ENCODE measurements at places on chromosomes 12 and 14.

DNA sequence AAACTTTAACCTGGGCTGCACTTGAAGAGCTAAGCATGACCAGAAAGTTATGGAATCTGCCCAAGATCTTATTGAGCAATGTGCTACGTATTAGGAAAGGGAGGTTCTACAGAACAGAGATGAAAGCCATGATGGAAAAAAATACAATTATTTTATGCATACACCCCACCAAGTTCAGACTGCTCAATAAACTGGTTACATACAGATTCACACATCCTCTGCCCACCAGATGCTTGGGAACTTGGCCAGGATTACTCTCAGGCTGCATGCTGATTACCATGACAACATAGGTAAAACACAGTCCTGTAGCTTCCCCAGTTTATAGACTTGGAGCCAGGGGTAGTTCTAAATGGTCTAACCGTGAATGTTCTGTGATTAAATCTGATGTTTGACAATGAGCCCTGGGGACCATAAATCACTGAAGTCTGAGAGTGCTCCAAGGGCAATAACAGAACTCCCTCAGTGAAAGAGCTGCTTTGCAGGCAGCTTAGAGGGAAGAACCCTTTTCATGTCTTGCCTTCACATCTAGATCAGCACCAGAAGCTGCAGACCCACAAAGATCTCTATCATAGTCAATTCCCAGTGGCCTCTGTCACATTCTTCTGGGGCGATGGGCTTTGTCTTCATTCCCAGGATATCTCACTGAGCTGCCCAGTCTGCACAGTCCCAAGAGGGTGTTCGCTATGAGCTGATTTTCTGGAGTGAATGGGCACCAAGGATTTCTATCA, 232.2 kb downstream of the EMP1 start:
- no peak for DNase-seq

DNA sequence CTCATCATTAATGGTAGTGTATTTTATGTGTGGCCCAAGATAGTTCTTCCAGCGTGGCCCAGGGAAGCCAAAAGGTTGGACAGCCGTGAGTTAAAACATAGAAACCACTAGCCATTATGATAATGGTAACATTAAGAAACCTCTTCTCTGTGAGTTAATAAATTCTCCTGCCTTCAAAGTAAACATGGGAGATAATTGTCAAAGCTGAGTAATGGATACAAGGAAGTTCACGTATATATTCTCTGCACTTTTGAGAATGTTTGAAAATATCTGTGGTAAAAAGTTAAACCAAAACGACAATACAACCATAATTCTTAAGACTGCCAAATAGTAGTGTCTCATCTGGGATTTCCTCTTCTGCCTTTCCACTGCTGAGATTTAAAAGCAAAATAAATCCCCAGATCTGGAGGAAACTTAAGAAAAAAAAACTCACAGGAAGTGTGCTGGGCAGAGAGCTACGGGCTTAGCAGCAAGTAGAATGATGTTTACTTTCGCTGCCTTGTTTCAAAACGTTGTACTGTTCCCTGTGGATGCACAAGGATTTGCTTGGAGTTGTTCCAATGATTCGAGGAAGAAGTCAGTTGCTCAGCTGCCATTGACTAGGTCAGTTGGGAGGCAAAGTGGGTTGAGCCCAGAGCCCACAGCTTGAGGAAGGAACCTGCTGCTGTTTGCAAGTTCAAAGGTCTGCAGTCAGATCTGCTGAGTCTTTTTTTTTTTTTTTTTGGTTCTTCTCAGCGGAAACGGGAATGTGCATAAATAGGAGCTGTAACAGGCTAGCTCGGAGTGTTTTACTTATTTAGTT, 1.7 kb downstream of the TPCN1 start:
- DNase-seq, result peak; percentile 24

GRCh38 chr12:6218347-6218925, 18.2 kb downstream of the CD9 start:
- DNase-seq, result no peak

DNA sequence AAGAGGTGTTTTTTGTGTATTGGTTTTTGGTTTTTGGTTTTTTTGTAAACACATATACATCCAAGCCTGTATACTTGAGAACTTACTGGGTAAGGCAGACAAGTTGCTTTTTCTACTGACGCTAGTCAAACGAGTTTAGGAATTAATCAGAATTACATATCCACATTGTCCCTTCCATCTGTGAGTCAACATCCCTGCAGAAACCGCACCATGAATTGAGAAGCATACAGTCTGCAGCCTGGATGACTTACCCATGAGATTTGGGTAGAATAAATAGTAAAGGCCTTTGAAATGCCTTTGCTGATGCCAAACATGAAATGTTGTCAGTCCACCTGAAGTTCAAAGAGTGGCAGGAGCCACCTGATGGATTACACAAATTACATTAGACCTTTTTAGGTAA, 21.4 kb upstream of the C12orf42 start:
- no peak for DNase-seq

- DNase-seq, result no peak
Measured at GRCh38 chr12:93780101-93780641, 103.0 kb downstream of the CRADD start.

- no peak for DNase-seq
Measured at GRCh38 chr12:116141110-116141832, 136.2 kb downstream of the MED13L start.

GRCh38 chr14:55123101-55123500, 6.0 kb upstream of the LGALS3 start:
- no peak for DNase-seq

DNA sequence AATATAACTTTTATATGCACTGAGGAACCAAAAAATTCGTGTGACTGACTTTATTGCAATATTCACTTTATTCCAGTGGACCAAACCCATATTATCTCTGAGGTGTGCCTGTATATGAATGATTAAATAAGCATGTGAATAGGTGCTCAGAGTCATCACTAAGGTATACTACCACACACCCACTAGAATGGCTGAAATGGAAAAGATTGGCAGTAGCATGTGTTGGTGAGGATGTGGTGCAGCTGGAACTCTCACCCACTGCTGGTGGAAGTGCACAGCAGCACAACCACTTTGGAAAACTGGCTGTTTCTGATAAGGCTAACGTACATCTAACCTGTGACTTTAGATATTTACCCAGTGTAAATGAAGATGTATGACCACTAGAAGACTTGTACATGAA, 36.8 kb downstream of the GOLGA5 start:
- no peak for DNase-seq

DNA sequence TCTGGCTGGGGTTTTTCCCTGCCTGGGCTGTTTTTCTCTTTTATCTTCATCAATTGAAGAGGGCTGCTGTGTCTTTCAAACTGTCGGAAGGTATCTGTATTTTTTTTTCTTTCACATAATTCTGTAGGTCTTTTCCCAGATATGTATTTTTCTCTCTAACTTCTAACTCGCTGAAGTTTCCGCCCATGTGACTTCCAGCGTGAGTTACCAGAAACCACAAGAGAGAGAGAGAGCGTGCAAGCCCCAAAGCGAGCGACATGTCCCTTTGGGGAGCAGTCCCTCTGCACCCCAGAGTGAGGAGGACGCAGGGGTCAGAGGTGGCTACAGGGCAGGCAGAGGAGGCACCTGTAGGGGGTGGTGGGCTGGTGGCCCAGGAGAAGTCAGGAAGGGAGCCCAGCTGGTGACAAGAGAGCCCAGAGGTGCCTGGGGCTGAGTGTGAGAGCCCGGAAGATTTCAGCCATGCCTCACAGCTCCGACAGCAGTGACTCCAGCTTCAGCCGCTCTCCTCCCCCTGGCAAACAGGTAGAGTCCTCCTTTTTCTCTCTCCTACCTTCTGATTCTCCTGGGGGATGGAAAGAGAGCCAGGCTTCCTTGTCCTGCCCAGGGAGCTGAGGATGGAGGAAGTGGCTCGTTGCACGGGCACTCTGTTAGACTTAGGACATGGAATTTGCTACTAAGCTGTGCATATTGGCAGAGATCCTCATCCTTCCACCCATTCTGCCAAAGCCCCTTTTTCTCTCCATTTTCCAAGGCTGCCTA, at the start of gene BATF:
Gene BATF, plus strand, starts transcription at position 246 of the 759 bp plus-strand sequence. Its CDS starts 214 bp downstream, at position 460.
- no peak for DNase-seq

DNA sequence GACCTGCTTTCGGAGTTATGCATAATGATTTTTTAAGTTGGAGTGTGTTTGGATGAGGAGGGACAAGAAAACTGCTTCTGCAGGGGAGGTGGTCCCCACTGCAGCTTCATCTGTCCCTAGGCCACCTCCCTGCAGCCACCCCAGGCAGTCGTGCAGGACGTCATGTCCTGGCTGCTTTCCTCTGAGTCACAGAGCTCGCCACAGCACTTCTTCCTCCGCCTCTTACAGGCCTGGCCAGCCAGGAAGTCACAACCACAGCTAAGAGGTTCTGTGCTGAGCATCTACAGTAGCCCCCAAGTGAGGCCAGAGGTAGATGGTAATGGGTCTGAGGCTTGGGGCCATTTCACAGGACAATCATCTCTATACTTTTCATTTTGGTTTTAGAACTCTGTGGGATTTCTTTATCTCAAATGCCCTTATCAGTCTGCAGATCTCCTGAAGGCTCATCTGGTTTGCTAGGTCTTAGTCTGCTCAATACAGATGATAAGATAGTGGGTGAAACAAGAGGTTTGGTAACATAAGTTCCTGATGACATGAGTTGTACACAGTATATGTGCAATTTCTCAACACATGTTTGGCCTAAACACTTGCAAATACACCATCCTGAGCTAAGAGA, 106.4 kb downstream of the ARF6 start:
- no peak for DNase-seq

GRCh38 chr14:54715239-54715638, 148.3 kb downstream of the SAMD4A start:
- no peak for DNase-seq

GRCh38 chr12:123058980-123059379, 78.5 kb downstream of the ARL6IP4 start:
- DNase-seq, result no peak

GRCh38 chr14:65926935-65927700, 514.6 kb downstream of the FUT8 start:
- no peak for DNase-seq

- DNase-seq, result no peak
Measured at GRCh38 chr12:69896653-69897381, 71.8 kb downstream of the MYRFL start.

- peak; percentile 15 for DNase-seq
Measured at GRCh38 chr12:15856097-15856982, 25.8 kb upstream of the STRAP start.

GRCh38 chr14:78836777-78837176, 666.6 kb downstream of the NRXN3 start:
- peak; percentile 80 for DNase-seq

GRCh38 chr12:1488908-1489381, 105.4 kb downstream of the FBXL14 start:
- no peak for DNase-seq

DNA sequence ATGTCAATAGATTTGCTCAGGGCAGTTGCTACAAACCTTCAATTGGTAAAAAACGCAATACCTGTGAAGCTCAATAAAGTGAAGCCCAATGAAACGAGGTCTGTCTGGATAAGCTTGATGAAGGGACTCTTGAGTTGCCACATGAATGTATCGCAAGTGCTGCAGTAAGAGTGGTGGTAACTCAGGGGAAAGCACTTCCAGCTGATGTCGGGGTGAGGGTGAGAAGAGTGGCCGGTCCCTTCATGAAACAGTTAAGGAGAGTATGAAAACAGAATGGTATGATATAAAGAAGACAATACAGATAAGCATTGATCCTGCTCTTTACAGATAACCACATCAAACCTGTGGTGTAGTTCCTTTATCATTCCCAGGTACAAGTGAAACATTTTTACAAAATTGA, 83.4 kb upstream of the EVL start:
- no peak for DNase-seq

DNA sequence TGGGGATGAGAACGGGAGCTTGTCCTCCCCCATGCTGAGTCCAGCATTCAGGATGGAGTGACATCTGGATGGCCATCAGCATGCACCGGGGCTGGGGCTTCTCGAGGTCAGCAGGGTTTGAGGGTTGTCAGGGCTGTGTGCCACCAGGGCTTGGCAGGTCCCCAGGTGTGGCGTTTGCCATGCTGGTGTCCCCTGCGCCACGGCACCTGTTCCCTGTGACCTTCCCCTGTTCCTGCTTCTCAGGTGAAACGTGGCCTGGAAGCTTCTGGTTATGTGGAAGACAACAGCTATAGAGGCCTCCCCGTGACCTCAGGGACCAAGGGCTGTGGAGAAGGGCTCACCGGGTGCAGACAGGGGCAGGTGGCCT, 152.4 kb downstream of the KIF26A start:
- DNase-seq, result no peak

DNA sequence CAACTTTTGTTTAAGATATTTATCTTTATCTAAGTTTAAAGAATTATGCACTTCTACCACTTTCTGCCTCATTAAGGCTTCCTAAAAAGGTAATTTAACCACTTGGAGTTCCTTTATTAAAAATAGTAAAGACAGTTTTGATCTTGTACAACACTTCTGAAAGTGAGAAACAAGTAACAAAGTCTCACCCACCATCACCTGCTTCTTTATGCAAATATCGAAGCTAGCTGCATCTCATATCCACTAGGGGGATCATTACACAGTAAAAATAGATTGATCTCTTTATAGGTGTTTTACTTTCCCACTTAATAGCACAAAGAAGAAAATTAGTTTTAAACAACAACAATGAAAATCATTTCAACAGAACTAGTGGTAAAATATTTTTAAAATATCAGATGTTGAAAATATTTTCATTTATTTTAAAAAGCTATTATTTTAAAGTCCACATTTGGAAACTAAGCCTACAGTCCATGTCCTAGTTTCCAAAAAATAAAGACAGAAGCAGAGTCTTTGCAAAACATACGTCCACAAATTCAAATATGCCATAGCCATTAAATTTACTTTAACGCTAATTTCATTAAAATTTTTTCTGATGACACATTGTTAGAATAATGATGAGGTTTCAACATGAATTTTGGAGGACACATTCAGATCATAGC, 160.0 kb upstream of the SOX5 start:
- peak; percentile 1 for DNase-seq

DNA sequence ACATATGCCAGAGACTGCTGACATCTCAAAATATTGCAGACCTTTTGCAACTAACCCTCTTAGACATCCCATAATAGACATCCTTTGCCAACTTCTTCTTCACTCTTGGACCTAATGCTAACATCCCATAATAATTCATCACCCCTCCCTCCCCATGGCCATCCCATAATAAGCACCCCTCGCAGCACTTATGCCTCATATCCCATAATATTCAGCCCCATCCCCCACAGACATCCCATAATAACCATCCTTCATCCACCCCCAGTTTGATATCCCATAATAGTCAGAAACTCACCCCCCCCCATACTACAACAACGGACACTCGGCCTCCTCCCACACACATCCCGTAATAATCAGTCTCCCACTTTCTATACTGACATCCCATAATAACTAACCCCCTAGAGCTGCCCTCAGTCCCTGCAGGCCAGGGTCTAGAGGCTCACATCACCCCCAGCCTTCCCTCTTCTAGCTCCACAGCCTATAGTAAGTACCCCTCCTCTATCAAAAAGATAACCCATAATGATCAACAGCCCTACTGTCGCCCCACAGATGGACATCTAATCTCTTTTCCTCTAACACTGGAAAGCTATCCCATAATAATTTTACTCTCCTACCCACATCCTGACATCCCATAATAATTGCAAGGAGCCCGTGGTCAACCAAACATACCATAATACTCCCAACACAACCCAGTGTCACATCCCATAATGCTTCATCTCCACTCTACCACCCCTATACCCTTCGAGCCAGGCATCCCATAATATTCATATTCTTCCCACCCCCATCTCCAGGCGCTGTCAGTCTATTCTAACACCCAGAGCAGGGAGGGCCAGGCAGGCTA, 792 bp upstream of the CHD4 start:
- DNase-seq, result peak; percentile 92

GRCh38 chr12:47954467-47955045, 8.8 kb upstream of the TMEM106C start:
- no peak for DNase-seq
